Anterior cingulate cortex (tissue), 58 donors: ENCODE measurements at places on chromosomes 4 and X.

GRCh38 chr4:6352031-6352692 lies 82.5 kb downstream of the WFS1 start:
- no peak for DNase-seq

GRCh38 chr4:28879900-28880299 lies 1840.3 kb upstream of the PCDH7 start:
- no peak for DNase-seq

DNA sequence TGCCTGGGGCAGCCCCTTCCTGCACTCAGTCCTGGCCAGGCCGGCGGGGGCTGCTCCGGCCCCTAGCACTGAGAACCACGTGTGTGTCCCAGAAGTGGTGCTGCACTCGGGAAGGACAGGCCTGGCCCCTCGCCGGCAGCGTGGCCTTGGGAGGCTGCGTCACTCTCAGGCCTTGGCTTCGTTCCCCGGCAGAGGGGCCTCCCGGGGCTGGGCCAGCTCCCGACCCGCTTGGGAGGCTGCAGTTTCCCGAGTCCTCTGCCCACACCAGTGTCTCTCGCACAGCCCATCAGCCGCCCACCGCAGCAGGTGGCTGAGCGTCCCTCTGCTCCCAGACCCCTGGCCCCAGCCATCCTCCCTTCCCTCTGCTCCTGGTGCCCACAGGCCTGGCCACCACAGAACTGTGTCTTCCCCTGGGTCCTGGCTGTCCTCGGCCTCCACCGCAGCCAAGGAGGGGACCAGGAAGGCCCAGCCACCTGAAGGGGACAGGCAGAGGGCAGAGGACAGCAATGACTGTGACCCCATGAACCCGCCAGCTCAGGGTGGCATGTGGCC lies 10.9 kb upstream of the CPLX1 start:
- DNase-seq = no peak

DNA sequence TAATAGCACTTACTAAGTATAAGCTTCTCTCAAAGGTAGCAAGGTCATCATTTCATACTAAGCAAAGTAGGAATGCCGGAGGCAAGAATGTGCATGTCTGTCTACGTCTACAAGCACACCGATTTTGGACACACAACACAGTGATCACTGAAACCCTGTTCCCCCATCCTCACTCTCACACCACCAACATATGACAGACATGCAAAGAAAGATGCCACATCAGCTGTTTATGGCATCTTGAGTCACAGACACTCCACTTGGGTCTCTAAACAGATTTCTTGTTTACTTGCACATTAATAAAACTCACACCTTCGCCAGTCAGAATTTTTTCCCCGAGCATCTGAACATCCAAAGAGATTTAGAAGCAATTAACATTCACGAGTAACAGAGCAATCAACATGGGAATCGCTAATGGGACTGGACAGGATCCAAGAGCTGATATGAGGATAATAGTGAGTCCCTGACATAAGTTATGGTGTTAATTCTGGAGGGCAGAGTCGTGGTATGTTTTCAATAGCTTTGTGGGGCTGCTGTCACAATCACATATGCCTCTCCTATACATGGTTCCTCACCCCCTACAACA lies 324.1 kb downstream of the DHX15 start:
- DNase-seq = no peak

DNA sequence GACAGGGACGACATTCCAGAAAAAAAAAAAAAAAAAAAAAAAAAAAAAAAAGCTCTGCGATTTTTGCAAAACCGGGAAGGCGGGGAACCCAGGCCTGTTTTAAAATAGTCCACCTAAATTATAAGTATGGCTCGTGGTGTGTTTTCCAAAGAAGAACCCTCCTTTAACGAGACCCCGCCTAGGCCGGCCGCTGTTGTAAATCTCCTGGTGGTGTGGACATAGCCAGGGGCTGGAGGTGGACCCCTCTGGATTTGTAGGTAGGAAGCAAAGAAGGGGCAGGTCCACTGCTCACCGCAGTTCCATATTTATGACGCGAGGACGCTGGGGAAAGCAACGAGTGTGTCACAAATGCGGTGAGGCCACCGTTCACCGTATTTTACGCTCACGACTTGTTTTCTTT lies 94.0 kb upstream of the SHOX start:
- DNase-seq = no peak

GRCh38 chr4:24557026-24558025 lies 27.0 kb downstream of the DHX15 start:
- DNase-seq = no peak
